ENCODE measurements at places on chromosomes 3 and 15.

GRCh38 chr3:11522953-11523571 lies 120.7 kb downstream of the VGLL4 start:
- no peak for DNase-seq

DNA sequence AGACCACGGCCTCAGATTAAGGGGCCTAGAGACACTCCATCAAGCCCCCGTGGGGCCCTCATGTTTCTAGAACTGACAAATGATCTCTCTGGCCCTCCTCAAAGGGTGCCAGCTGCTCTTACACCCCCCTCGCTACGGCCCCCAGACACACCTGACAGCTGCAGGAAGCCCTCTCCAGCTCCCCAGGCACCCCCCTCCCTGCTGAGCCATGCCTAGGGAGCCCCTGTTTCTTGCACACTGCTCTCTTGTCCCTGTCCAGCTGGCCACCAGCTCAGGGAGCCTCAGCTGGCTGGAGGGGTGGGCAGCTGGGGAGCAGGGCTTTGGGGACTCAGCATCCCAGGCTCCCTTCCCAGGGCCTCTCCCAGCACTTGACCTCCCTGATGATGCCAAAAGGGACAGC lies 14.8 kb downstream of the TNK2 start:
- DNase-seq: no peak

- DNase-seq: peak; percentile 48
Measured at GRCh38 chr3:129627350-129628168, 21.1 kb upstream of the PLXND1 start.

DNA sequence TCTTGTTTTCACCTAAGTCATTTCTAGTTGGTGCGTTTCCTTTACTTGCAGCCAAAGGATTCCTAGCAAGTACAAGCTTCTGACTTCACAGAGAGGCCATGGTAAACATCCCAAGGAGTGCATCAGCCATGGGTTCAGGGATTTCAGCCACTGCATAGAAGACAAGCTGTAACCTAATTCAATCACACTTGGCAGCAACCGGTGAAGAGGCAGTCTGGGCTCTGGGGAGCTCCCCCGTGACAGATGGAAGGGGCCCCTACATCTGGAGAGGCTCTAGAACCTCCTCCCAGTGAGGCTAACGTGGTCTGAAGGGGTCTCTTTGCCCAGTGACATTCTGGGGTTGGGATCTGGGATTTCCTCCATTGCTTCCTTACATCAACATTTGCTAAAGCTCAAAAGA lies 8.4 kb upstream of the SNRPA1 start:
- no peak for DNase-seq

- no peak for DNase-seq
Measured at GRCh38 chr3:129463716-129464115, 23.7 kb downstream of the IFT122 start.

DNA sequence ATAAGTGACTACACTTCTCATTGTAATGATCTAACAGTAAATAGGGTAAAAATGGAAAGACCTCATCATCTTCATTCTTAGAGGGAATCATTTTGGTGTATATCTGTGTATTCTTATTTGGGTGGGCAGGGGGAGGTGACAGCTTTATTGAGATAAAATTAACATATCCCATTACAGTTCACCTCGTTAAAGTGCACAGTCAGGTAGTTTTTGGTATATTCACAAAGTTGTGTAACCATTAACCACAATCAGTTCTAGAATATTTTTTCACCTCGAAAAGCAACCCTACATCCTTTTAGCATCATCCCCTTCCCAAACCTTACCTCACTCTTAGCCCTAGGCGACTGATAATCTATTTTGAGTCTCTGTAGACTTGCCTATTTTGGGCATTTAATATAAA lies 8.1 kb downstream of the PIAS1 start:
- DNase-seq: no peak

DNA sequence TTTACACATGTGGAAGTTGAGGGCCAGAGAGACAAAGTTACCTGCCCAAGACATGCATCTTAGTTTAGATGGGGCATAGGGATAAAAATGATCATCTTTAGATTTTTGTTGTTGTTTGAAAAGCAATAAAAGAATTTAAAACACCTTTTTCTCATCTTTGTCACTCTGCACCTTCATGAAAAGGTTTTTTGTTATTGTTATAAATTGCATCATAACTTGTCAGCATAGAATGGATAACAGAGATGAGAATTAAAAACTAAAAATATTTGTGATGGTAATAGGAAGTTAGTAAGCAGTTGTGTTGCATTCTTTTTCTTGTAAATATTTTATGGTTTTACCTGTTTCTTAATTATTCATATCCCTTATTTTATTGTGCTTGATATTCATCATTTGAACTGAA lies 13.4 kb upstream of the ZBTB47 start:
- no peak for DNase-seq

GRCh38 chr15:75721923-75722870 lies 9.5 kb upstream of the CSPG4 start:
- no peak for DNase-seq

GRCh38 chr3:135908737-135909136 lies 56.8 kb upstream of the PPP2R3A start:
- no peak for DNase-seq

All from HEK293T (cell line).